Fibroblast of upper back skin (primary cell): ENCODE measurements at places on chromosomes 7 and 10.

DNA sequence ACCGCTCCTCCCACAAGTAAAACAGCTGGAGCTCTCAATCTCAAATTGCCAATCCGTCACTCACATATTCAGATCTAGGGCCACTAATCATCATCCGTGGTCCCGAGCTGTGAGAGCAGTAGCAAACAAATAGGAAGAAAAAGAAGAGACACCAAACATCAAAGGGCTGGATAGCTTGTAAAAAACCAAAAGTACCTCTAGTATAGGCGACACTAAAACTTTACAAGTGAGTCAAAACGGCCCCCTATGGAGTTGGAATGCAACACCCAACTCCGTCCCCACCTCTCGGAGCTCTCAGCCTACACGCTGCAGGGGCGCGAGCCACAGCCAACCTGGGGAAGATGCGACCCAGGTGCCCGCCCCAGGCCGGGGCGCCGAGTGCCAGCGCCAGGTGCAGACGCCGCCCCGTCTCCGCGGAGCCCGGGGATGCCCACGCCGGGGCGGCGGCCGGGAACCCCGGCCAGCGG lies 581 bp downstream of the FAM3C start:
- DNase-seq = peak; percentile 43

DNA sequence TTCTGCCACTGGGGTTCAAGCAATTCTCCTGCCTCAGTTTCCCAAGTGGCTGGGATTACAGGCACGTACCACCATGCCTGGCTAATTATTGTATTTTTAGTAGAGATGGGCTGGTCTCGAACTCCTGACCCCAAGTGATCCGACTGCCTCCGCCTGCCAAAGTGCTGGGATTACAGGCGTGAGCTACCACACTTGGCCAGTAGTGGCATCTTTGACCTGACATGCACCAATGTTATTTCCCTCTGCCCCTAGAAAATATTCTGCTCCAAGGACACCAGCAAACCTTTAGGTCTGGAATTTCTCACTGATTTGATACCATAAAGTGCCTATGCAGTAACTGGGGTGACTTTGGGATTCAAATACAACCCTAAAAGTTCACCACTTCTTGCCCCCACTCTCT lies 179.4 kb downstream of the ARID5B start:
- DNase-seq = no peak

DNA sequence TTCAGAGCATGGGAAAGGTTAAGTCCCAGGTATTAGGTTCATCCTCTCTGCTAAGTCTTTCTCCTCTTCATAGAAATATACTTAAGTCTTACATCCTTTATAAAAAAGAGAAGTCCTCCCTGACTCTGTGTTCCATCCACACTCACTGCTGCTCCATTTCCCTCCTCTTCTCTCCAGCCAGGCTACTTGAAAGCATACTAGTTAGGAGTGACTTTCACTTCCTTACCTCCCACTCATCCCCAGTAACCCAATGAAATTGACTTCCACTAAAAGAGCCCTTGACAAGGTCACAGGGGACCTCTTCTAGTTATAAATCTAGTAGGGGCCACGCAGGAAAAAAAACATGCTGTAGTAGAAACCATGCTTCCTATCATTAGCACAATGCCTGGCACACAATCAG lies 133.1 kb upstream of the AGK start:
- no peak for DNase-seq

GRCh38 chr10:13839430-13839990 lies 252.7 kb downstream of the PRPF18 start:
- peak; percentile 80 for DNase-seq

- no peak for DNase-seq
Observed at GRCh38 chr10:113000442-113000841, 50.4 kb downstream of the TCF7L2 start.

GRCh38 chr7:157116762-157117161 lies 22.0 kb upstream of the UBE3C start:
- DNase-seq = no peak

DNA sequence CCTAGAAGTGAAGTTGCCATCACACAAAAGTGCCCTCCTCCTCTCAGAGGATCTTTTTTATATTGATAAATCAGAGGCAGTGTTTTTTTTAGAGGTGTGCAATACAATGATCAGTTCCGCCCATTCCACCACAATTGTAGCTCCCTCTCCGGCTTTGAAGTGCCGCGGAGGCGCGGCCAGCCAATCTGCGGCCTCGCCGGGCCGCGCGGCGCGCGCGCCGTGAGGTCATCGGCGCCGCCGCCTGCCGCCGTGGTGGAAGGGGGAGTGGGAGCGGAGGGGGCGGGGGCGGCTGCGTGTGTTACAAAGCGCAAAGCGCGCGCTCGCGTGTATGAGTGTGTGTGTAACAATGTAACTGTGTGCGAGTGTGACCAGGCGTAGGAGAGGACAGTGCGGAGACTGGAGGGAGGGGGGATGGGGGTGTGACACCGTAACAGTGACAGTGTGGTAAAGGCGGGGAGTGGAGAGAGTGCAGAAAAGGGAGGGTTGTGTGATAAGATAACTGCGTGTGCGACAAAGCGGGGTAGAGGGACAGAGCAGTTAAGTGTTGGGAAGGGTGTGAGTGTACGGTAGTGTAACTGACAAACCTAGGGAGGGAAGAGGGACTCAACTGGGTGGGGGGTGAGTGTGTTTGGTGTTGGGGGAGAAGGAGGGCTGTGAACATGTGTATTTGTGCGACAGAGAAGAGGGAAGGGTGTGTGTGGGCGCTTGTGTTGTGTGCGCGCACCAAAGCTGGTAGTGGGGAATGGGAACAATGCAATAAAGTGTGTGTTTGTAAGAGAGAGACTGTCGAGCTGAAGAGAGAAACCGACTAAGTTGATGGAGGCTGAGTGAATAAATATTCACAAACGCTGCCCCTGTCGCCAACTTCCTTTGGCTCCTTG lies at the start of gene SP8:
Gene SP8, minus strand, starts transcription at position 108 of the 881 bp plus-strand sequence. Its CDS starts 88 bp downstream, at position 20.
- peak; percentile 8 for DNase-seq

DNA sequence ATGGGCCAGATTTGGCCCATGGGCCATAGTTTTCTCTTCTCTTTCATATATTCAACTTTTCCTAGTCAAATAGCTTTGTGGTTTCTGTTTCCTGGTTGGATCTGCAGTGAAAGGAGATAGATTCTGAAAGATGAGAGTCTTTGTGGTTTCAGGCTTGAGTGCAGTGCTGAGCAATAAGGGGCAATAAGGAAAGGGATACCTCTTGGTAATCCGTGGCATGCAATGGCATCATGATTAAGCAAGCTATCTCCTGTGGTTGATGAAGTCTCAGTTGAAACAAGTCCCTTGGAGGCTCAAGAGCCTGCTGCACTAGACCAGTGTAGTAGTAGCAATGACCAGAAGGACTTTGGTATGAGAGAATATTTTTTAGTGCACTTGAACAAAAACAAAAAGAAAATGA lies 187.7 kb upstream of the CNTNAP2 start:
- peak; percentile 9 for DNase-seq

- DNase-seq = no peak
Observed at GRCh38 chr10:99859585-99859984, 77.1 kb downstream of the ABCC2 start.

- DNase-seq = peak; percentile 59
Observed at GRCh38 chr7:33757563-33758165, 147.7 kb upstream of the BMPER start.

DNA sequence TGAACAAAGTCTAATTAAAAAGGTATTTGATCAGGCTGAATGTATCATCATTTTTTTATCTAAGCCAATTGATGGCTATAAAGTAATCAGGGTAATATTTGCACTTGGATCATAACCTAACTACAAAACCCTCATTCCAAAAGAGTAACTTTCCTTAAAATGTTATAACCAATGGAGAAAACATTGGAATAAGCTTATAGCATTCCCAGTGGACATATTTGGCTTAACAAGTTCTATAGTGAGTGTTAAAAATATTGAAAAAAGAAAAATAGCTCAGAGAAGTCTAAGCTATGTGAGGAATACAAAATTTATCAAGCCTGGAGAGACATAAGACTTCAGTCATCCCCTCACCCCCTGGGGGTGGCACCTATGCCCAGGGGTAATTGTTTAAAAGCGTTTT lies 358.8 kb downstream of the LRRTM3 start:
- no peak for DNase-seq

- peak; percentile 14 for DNase-seq
Observed at GRCh38 chr10:117477211-117477947, 65.2 kb upstream of the EMX2 start.

- DNase-seq = no peak
Observed at GRCh38 chr10:110443239-110444003, 54.3 kb upstream of the DUSP5 start.

DNA sequence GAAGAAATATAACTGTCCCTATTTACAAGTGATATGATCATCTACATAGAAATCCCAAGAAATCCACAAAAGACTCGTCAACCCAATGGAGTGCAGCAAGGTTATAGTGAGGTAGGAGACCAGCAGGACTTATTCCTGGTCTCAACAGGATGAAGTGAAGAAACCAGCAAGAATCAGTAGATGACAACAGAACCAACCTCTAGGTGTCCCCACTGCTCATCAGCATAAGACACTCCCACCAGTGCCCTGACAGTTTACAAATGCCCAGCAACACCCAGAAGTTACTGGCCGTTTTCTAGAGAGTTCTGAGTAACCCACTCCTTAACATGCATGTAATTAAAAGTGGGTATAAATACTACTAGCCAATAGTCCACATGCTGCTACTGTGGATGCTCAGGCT lies 470.5 kb upstream of the LRRTM3 start:
- DNase-seq = peak; percentile 1

DNA sequence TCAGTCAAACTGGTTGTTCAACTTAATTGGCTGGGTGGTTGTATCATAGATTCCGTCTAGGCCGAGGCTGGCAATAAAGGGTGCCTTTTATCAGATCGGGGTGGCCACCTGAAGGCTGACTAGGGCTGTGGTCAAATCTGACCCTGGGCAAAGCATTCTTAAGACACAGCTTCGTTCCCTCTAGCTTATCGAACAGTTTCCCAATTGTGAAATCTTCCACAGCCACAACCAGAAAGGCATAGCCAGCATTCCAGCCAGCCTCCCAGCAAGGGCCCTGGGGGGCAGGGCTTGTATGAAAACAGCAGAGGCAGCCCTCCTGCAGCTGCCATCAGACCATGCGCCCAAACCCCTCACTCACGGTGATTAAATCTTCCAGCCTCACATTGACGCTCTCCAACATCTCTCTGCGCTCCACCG lies 42.5 kb upstream of the TMEM213 start:
- DNase-seq = peak; percentile 8

DNA sequence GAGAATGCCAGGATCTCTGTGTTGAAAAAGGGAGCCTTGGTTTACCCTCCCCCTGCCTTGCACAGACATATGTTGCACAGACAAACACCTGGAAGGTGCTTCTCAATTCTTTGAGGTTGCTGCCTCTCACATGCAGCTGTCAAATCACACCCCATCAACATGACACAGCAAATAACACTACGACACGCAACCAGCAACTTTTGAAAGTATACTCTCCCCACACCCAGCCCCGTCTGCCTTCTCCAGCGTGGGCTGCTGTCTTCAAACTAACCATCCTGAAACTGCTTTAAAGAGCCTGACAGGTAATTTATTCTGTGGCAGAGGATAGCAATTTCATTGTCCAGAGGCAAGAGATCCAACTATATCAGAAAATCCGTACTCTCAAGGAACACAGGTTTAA lies 136.1 kb downstream of the PLXNA4 start:
- DNase-seq = no peak

DNA sequence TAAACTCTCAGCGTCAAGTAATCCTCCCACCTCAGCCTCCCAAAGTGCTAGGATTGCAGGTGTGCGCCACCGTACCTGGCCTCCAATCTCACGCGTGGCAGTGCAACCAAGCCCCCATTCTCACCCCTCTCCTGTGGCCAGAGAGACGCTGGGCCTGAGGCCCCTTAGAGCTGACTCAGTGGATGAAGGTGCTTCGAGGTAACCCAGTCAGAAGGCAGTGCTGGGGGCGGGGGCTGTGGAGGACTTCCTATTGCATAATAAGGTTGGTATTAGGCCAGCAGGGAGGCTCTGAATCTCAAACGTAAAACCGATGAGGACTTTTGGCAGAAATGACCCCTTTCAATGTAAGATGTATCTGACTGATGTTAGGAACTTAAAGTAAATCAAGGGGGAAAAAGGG lies 229.3 kb downstream of the USP6NL start:
- no peak for DNase-seq

- no peak for DNase-seq
Observed at GRCh38 chr10:43943818-43944360, 295.2 kb upstream of the ZNF32 start.

DNA sequence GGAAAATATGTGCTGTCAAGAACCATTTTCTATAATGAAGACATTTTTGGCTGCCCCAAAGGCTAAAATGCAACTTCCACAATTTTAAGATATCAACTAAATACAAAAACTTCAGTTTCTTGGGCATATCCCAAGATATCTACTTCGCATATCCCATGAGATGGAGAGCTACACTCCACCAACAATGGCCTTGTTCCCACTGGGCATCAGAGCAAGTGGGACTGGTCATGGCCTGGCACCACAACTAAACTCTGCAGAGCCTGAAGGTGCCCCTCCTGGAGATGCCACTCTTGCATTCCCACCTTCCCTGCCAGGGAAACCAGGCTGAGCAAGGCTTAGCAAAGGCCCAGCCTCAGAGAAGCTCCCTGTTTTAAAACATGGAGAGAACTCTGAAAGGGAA lies 75.8 kb upstream of the LRRC17 start:
- no peak for DNase-seq

GRCh38 chr10:67621834-67622233 lies 74.2 kb downstream of the CTNNA3 start:
- no peak for DNase-seq

DNA sequence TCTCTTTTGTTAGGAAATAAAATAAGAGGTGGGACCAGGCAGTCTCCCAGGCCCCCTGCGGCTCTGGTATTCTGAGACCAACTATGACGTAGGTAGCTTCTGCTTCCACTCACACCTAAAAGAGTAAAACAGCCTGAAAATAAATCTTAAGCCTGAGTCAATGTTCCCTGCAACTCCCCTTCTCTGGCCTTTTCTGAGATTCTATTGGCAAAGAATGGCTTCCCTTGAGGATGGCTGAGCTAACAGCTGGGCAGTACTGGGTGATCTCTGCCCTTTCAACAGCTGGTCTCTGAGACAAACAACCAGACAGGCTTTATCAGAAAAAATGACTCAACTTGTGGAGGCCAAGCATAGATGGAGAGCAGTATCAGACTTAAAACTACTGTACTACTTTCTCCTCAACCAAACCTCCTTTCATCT lies 58.7 kb downstream of the CREB3L2 start:
- DNase-seq = peak; percentile 89

DNA sequence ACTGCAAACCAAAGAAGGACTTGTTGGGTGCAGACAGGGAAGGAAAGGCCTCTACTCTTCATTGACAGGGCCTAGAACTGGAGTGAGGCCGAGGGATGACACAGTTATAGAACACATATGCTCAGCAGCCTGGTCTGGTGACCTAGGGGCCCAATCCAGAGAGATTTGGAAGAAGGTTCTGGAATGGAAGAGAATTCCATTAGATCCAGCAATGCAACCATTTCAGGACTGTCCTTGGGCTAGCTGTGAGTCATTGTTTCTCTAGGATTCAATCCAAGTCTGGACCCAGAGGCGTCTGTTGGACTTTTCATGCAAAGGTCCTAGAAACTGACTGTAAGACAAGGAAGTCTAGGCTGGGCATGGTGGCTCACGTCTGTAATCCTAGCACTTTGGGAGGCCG lies 59.2 kb downstream of the WIPF3 start:
- peak; percentile 67 for DNase-seq

- no peak for DNase-seq
Observed at GRCh38 chr7:151431768-151432311, 8.1 kb downstream of the CRYGN start.
